ENCODE measurements at places on chromosomes 16 and 17.

- no peak for DNase-seq
These were observed 6.5 kb downstream of the NXPH3 start for GRCh38 chr17:49582055-49582722.

DNA sequence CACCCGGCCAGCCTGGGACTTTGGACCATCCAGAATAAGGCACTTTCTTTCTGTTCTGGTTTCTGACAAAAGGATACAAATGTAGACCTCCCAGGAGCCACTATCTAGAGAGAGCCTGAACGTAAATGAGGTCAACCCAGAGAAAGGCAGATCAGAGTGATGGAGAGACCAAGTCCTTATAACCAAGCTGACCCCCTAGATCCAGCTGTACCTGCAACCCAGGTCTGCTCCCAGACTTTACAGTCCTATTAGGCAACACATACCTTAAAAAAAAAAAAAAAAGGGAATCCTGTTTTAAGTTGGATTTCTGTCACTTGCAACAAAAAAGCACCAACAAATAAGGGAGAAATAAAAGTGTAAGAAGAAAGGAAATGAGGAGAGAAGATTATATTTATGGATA, 23.2 kb downstream of the CPPED1 start:
- no peak for DNase-seq

- no peak for DNase-seq
These were observed 193.8 kb upstream of the TOX3 start for GRCh38 chr16:52740766-52741165.

- no peak for DNase-seq
These were observed 14.4 kb downstream of the NTAN1 start for GRCh38 chr16:15041271-15042004.

GRCh38 chr16:4384509-4384942, 12.9 kb downstream of the VASN start:
- DNase-seq, result no peak

- DNase-seq, result no peak
These were observed 62.0 kb upstream of the NUDT7 start for GRCh38 chr16:77660311-77660710.

DNA sequence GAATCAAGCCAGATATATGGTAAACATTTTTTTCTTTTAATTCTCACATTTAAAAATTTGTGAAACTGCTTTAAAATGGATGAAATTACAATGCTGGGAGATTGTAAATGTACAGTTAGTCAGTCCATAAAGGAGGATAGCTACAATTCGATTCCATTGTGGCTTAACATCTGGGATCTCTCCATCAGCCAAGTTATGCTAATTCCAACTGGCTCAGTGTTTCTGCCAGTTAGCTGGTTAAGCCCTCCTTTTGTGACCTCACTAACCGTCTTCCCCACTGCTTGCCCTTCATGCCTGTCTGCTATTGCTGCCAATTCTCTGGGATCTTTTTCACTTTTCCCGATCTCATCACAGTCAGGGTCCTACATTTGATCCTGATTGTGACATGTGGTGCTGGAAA, 1347.6 kb downstream of the CDH11 start:
- DNase-seq, result no peak

DNA sequence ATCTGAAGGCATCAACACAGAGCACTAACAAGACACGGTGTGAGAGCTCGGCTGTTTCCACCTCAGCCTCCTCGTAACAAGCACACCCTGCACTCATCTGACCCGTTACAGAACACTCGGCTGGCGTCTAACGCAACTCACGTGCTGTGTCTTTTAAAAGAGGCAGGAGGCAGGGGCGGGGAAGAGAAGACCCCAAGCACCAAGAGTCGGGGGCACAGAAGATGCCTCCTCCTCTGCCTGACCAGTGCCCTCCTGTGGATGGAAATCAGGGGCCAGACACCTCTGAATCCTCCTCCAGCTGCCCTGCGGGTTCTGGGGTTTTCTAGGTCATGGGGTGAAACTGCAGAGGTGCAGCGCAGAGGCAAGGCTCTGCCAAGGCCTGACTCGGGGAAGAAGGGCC, 74.3 kb downstream of the ZNF778 start:
- DNase-seq, result no peak

DNA sequence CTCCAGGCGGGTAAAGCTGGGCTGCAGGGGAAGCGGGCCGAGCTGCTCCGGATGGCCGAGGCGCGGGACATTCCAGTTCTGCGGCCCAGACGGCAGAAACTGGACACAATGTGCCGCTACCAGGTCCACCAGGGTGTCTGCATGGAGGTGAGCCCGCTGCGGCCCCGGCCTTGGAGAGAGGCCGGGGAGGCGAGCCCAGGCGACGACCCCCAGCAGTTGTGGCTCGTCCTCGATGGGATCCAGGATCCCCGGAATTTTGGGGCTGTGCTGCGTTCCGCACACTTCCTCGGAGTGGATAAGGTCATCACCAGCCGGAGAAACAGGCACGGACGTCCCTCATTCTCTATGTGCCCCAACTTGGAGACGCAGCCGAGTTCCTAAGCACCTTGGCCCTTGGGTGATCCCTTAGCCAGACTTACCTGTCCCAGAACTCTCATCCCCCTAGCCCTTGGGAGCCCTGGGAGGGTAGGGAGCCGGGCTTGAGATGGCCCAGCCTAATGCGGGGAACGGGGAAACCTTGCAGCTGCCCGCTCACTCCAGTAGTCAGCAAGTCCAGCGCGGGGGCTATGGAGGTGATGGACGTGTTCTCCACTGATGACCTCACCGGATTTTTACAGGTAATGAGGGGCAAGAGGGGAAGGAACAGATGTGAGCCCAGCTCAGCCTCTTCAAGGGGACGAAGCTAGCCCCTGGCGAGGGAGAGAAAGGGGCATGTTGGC, 806 bp downstream of the MRM1 start:
- DNase-seq, result no peak

GRCh38 chr16:50501251-50501650, 46.9 kb upstream of the NKD1 start:
- no peak for DNase-seq

DNA sequence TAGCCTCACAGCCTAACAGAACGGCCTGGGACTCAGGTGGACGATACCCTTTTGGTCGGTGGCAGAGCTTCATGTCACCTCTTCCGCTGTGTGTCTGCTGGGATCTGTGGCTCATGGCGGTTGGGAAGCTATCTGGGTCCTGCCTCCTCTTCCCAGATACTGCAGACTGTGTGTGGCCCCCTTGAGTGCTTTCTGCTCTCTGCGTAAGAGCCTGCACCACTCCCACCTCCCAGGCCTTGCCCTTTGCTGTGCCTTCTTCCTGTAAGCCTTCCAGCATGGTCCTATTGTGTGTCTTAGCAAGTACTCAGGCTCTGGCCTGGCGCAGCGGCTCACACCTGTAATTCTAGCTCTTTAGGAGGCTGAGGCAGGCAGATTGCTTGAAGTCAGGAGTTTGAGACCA, 17.5 kb upstream of the ADCY7 start:
- no peak for DNase-seq

DNA sequence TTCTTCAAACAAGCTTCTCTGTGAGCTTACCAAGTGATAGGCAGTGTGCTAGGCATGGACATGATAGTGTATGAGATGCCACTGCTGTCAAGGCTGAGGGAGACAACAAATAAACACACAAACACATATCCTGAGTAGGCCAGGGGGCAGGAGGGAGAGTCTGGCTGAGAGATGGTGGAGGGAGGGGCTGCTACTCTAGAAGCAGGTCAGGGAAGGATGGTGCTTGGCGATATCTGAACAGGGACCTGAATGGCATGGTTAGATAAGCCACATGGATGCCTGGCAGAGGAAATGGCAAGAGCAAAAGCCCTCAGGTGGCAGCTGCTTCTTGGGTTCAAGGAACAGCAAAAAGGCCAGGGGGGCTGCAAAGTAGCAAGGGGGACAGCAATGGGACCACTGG, 8.6 kb upstream of the CHST6 start:
- no peak for DNase-seq

DNA sequence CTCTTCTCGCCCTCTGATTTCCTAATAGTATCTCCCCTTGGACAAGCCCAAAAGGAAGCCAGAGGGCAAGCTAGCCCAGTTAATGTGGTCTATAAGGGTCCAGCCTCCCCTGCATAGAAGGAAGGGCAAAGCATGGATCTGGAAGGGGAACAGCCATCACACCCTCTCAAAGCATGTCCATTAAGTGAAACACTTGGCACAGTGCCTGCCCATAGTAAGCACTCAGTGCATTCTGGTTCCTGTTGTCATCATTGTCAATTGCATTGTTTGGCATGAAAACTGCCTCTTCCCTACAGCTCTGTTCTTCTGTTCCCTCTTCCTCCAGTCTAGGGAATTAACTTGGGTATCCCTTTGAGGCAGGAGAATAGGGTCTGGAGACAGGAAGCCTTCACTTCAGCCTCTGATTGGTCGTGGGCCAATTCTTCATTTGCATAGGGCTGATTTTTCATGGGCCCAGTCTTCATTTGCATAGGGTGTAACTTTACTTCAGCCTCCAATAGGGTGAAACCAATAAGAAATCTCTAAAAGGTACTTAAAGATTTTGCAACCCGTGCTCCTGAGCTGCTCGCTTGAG, 81.4 kb downstream of the C17orf67 start:
- DNase-seq, result no peak

DNA sequence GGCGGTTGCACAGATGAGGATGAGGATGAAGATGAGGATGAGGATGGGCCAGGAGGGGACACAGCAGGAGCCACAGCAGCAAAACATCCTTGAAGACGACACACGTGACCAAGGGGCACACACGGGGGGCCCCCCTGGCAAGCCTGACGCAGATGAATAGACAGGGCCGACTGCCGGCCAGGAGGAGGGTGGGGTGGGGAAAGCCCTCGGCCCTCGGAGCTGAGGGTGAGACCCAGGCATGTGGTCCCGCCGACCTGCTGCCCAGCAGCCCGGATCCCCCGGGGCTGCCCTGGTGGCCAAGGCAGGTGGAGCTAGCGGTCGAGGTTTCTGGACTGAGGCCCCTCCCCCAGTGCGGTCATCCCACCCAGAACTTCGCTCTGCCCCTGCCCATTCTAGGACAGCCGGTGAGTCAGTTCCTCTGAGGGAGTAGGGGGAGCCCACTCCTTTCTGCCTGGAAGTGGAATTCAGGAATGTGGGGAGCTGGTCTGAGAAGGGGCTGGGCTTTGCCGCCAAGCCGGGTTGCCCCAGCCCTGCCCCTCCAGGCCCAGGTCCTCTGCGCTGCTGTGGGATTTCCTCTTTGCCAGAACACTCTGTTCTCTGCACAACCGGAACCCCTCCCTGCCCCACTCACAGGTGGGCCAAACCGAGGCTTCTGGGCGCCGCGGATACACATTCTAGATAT, 9.9 kb downstream of the CYGB start:
- no peak for DNase-seq

GRCh38 chr17:74943808-74944522, 8.3 kb downstream of the OTOP3 start:
- DNase-seq, result no peak

DNA sequence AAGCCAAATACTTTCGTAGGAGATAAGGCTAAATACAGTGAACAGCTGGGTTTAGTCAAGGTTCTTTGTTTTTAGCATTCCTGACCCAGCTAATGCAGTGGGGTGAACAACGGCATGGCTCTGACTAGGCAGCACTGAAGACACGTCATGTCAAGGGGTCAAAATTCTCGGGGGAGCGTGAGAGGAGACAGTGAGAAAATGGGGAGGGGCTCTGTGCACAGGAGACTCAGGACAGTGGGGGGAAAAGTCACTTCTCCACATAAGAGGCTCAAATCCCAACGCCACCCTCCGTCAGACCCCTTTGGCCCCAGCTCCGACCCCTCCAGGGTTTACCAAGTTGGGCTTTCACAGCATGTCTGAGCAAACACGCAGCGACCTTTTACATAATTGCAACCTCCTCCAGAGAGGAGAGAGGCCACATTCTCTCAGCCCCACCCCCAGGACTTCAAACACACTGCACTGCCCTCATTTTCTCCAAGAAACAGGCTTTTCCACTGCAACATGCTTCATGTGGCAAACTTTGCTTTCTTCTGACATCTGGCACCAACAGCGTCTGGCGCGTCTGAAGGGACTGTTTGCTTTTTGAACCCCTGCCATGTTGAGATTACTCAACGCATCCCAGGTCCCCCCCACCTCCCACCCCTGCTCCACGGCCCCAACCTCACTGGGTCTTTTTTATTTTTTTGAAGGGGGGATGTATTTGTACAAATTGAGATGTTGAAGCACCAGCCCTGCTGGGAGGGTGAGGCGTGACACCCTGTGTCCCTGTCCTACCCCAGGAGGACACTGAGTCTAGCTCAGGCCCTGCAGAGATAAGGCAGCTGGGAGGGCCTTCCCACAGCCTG, 30.0 kb downstream of the AXIN2 start:
- no peak for DNase-seq

DNA sequence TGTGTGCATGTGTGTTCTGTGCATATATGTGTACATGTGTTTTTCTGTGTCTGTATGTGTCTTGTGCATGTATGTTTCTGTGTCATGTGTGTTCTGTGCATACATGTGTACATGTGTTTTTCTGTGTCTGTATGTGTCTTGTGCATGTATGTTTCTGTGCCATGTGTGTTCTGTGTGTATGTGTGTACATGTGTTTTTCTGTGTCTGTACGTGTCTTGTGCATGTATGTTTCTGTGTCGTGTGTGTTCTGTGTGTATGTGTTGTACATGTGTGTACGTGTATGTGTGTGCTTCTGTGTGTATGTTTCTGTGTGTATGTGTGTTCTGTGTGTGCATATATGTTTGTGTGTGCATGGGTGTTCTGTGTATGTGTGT, 8.4 kb upstream of the RAB37 start:
- DNase-seq, result no peak
